ENCODE measurements at places on chromosomes 11 and 22.

GRCh38 chr11:6360183-6360582 lies 30.1 kb upstream of the SMPD1 start:
- no peak for DNase-seq

- DNase-seq = no peak
Measured at GRCh38 chr11:61694946-61695706, 14.9 kb downstream of the DAGLA start.

GRCh38 chr11:64185175-64185692 lies 737 bp upstream of the STIP1 start:
- DNase-seq = peak; percentile 90

- no peak for DNase-seq
Measured at GRCh38 chr22:26033071-26033470, 136.2 kb upstream of the SEZ6L start.

DNA sequence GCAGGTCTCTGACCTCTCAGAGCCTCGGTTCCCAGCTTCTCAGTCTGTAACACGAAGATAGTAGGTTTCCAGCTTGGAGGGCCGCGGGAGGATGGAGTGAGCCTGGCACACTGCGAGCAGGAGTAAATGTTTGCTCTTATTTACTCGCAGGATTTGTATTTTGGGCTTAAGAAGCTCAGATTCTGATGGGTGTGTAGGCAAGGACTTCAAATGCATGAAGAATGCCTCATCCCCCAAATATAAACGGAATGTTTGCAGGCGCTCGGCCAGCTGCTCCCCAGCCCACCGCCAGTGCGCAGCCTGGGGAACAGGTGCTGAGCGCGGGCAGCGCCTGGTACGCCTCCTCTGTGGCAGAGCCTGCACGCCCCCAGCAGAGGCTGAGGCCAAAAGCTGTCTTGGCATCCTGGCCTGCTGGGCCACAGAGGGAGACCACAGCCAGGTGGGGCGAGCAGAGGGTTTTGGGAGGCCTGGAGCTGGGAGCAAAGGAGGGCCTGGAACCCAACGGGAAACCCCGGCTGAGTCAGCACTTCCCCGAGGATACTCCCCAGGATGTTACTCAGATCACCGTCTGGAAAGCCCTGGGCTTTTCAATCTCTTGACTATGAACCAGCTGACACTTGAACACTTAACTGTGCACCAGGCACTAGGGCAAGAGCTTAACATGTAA lies 9.4 kb downstream of the EHD1 start:
- peak; percentile 72 for DNase-seq

- DNase-seq = no peak
Measured at GRCh38 chr22:33757802-33758483, 162.3 kb downstream of the LARGE1 start.

DNA sequence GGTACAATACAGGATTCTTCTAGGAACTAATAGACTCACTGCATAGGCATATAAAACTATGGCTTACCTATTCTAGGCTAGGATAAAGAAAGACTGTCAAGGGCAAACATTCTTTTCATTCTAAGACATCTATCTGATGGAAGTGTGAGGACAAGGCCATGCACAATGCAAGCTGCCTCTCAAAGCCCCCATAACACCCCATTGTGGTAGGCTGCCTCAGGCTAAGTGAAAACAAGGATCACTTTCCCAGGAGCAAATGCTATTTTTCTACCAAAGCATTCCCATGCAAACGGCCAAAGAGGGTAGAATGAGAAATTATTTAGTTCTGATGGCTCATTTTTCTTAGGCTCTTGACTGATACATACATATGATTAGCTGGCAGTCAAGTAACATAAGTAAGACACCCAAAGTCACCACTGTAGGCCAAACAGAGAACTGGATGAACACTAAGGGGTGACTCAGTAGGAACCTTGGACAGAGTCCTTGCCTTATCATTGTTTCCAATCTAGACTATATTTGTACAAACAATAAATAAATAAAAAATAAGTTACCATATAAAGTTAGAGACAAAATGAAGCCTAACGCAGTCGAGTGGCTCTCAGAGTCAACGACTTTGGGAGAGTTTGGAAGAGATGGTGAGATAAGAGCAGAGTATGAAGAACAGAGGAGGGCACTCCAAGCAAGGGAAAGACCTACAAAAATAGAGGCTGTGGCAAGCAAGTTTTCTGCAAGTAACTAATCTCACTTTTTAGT lies 303.6 kb downstream of the SBF2 start:
- DNase-seq = peak; percentile 74

- DNase-seq = no peak
Measured at GRCh38 chr22:44242946-44243724, 62.4 kb downstream of the PARVG start.

GRCh38 chr11:133163463-133164419 lies 368.6 kb downstream of the OPCML start:
- DNase-seq = peak; percentile 4

GRCh38 chr11:84564180-84564866 lies 1062.8 kb downstream of the DLG2 start:
- peak; percentile 87 for DNase-seq

- DNase-seq = no peak
Measured at GRCh38 chr11:124147951-124148350, 32.7 kb downstream of the VWA5A start.

GRCh38 chr11:130003717-130004001 lies 1.0 kb upstream of the PRDM10 start:
- no peak for DNase-seq

GRCh38 chr11:121649798-121650197 lies 197.0 kb upstream of the SORL1-AS1 start:
- DNase-seq = no peak

DNA sequence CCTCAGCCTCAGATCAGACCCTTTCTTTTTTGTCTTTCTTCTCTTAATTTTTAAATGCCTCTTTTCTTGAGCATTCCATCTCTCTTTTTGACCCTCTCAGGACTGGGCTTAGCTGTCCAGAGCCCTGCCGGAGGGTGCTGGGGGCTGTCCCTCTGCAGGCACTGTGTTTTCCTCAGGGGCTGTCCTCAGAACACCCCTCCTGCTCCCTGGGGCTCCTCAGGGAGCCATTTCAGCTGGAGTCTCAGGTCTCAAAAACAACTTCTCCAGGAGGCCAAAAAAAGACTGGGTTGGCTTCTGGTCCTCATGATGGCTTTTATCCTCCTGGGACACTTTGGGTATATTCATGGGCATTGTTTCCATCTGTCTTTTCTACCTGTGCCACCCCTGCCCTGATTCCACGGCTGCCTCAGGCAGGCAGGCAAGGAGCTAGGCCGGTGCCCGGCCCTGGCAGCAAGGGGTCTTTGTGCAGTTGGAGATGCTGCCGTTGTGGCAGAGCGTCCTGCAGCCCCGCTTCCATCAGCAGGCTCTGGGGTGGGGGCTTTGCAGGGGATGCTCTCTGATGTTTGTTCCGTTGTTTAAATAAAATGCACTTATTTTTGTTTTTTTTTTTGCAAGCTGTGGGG lies 85.1 kb downstream of the CEP164 start:
- DNase-seq = no peak

DNA sequence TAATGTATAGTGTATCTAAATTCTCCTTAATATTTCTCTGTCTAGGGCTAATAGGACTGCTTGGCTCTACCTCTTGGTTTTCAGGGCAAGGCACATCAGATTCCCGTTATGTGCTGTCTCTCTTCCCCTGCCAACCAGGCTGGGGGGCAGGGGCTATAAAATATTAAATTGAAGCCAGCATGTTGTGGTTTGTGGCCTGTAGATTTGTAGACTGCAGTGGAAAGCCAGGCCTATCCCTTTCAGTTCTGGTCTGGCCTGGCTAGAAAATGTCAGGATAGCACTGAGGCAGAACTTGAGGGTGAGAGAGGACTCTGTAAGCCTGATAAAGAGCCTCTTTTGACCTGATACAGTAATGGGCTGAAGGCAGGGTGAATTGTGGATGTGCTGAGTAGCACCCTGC lies 14.4 kb upstream of the GRK2 start:
- no peak for DNase-seq

DNA sequence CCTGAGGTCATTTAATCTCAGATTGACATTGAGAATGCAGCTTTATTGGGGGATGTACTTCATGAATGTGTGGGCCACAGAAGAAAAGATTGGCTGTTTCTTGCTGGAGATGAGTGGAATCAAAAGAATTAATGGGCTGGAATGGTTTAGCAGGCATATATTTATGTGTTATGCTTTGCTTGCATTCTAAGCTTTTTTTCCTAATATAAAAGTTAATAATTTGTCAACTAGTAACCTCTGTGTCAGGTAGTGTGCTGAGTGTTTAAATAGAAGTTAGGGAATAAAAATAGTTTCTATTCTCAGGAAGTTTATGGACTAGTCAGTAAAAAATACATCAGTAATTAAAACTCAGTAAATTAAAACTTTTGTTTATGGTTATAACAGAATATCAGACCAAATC lies 67.4 kb upstream of the PRODH start:
- no peak for DNase-seq

GRCh38 chr11:57203359-57203758 lies 21.6 kb downstream of the LRRC55 start:
- no peak for DNase-seq

GRCh38 chr22:49775867-49776511 lies 51.7 kb downstream of the BRD1 start:
- no peak for DNase-seq

DNA sequence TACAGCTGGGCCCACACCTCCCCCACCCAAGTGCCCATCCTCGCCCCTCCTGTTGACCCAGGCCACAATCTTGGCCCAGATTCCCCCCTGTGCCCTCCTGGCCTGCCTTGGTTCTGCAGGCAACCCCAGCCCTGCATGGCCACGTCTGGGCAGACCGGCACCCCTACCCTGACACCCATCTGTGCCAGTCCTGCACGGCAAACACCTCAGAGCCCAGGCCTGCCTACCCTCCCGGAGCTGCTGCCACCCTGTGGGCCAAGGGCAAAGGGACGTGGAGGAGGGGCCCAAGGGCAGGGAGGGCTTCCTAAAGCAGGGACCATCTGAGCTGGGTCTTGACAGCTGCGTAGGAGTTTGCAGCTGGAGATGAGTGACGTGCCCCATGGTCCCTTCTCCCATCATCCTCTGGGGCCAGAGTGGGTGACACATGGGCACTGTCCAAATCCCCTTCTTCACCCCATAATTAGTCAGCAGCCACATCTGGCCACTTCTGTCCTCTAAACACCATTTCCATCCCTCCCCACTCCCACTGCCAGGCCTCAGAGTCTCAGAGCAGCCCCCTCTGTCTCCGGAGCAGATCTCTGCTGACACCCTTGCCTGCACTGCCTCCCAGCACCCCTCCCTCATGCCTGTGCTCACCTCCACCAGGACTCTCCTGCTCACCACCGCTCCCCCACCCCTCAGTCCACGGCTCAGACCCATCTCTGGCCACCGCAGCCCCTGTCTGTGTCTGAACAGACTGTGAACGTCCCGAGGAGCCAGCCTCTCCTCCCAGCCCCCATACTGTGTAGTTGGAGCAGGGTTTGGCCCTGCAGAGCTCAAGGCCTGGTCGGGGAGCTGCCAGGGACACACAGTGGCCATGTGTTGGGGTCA lies 35.6 kb upstream of the PPARA start:
- no peak for DNase-seq

DNA sequence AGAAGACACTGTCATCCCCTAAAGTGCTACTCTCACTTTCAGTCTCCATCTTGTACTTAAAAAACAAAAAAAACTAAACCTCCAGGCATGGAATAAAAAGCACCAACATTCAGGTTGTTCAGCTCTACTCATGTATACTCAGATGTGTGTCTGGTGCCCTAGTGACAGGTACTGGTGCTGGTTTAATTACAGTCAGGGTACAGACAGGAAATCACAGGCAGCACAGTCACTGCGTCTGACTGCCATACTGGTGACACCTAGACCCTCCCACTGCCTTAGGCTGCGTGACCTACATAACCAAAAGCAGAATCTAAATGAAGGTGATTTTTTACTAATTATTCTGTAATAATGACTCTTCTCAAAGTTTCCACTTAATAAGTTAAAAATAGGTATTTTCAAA lies at the start of gene ARHGAP32:
Gene ARHGAP32, minus strand, starts transcription at position 176 of the 400 bp plus-strand sequence. Its CDS starts 127 bp downstream, at position 49.
- DNase-seq = peak; percentile 8

GRCh38 chr11:2983908-2984307 lies 8.2 kb downstream of the NAP1L4 start:
- no peak for DNase-seq

- no peak for DNase-seq
Measured at GRCh38 chr11:71432761-71433647, 15.2 kb downstream of the DHCR7 start.

- no peak for DNase-seq
Measured at GRCh38 chr22:35886309-35886708, 142.3 kb downstream of the RBFOX2 start.

DNA sequence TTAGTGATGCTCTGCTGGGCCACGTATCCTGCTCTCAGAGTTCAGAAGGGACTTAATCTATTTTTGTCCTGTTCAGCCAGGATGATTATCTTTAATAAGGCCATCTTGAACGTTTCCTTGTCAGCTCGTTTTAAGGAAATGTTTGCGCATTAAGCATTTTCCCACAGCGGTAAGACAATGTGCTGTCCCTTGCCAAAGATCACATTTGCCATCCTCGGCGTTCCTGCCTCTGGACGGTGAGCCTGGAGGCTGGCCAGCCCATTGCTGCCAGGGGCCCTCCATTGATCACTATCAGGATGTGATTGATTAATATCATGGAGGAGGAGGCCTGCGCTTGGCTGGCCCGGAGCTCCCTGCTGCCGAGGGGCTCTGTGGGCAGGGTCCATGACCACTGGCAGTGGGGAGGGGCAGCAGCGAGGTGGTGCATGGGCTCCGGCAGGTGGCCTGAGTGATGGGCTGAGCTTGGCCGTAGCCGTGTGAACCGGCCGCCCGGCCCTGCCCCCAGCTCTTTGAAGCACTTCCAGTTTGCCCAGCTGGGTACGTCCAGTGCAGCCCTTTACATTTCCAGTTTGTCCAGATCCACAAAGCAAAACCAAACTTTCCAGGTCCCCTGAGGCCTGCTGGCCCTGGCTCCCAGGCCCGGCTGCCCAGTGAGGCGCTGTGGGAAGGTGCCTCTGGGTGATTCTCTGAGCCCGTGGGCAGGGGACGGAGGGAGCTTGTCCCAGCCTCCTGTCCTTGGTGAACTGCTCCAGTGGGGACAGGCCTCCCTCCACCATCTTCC lies 49.5 kb upstream of the SMIM38 start:
- no peak for DNase-seq

GRCh38 chr11:73140213-73141030 lies 1.7 kb downstream of the FCHSD2 start:
- DNase-seq = peak; percentile 32

GRCh38 chr22:37100589-37101127 lies 8.9 kb downstream of the TMPRSS6 start:
- DNase-seq = no peak

DNA sequence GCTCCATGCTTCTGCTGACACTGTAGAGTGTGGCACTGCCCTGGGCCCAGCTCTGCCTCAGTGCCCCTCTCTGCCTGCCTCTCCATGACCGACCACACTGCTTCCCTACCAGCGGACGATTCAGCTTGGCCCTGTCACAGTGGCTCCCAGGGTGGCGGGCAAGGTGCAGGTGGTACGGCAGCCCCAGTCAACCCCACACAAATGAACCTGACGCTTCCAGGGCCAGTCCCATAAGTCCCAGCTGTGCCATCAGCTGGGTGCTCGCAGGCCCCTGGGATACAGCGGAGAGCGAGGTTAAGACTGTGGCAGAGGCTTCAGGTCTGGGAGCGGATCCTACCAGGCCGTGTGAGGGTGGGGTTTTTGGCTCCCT lies 134.8 kb downstream of the LDLRAD3 start:
- DNase-seq = no peak

All from A549 (cell line).